ENCODE measurements at places on chromosomes 1 and 21. TPM values are rescaled to one million over a fixed set of nuclear protein-coding genes. Genes with fewer than 3 reads are reported as not detected.
A peak's percentile ranks its signal among the peaks of the same experiment; 100 is the strongest.

DNA sequence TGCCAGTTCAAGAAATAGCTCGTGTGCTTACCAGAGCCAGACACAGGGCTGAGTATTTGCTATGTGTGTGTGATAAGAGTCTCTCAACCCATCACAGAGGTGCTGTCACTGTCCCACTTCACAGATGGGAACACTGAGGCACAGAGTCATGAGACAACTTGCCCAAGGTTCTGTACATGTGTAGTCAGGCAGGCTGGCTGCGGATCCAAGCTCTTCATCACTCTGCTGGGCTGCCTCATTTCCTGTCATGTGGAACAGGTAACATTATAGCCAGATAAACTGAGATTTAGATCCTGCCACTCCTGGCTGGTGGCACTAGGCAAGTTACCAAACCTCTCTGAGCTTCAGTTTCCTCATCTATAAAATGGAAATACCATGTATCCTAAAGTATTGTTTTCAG, 77.8 kb downstream of the ITPKB start:
- peak overlapping the region; percentile 34 for H3K27ac ChIP-seq
- DNase-seq, result no peak

DNA sequence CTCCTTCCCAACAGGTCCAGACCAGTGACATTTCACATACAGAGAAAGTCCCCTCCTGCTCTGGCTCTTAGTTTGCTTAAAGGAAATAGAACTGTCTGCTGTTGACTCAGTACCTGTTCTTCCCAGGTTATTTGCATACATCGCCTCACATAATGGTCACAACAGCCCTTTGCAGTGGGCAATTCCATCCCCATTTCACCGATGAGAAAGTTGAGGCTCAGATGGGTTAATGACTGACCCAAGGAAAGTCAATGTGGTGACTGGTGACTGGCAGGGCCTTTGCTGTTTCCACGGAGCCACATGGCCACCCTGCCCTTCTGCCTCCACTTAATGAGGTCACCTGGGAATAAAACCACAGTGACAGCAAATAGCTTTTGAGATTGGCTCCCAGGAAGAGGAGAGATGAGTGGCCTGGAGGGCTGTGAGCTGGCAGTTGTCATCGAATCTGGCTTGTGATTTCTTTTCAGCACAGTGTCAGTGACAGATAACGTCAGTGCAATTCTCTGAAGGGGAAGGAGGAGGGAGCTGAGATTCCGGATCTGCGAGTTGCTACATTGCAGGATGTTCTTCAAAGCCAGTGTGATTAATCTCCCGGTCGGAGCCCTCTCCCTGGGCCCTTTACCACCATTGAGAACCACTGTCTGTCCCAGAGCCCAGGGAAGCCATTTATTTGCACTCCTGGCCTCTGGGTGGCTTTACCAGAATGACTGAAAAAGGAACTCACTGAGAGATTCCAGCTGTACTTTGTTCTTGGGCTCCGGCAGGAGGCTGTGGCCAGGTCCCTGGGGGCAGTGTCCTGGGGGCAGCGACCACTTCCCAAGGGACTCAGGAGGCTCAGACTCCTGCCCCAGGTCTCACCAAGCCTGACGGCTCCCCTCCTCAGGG, 117.2 kb downstream of the CNIH3 start:
- H3K4me3 ChIP-seq, result no peak overlapping the region
- no peak for DNase-seq
- no peak overlapping the region for H3K27ac ChIP-seq

OXCT2 gene
- total RNA-seq, result 2.6 TPM

PTCH2 gene
- 0.99 TPM for total RNA-seq

OR2M3 gene
- total RNA-seq, result not detected

DNA sequence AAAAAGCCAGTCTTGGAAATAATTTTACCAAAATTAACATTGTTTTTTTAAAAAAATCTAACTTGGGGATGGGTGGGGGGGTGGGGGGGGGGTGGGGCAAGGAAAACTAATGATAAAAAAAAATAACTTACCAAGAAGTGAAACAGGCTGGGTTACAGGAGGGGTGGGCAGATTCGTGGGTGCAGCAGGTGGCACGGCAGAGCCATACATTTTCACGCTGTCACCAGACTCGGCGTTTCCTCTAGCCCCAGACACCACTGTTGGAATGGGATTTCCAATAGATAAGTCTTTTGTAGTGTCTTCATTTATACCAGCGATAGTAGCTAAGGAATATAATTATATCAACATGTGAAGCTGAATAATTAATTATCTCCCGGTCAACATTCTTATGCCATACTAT, 25.4 kb downstream of the SOD1 start:
- no peaks in the 10 kb centered on the region for H3K27me3 ChIP-seq
- no peak overlapping the region for H3K27ac ChIP-seq
- H3K4me3 ChIP-seq, result no peak overlapping the region
- no peaks in the 10 kb centered on the region for H3K36me3 ChIP-seq
- no peak for DNase-seq

HAPLN2 gene
- not detected for total RNA-seq

GRCh38 chr1:118788463-118788862, 199.7 kb downstream of the TBX15 start:
- H3K36me3 ChIP-seq, result no peaks in the 10 kb centered on the region
- H3K27ac ChIP-seq, result no peak overlapping the region
- H3K27me3 ChIP-seq, result no peaks in the 10 kb centered on the region
- DNase-seq, result no peak

DNA sequence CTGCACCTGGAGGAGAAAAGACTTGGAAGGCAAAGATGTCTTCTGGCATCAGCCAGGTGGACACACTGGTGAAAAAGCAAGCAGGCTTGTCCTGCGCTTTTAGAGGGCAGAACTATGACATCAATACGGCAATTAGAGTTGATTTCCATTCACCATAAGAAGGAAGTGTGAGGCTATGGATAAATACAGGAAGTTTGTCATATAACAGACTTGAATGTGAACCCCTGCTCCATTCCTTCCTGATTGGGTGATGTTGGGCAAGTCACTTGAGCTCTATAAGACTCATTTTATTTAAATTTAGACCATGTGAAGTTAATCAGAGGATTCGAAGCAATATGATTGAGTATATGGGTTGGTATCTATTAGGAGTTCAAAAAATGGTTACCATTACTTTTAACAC, 137.8 kb downstream of the PLPP3 start:
- H3K27me3 ChIP-seq, result no peaks in the 10 kb centered on the region
- H3K4me1 ChIP-seq, result peaks cover 5% of the 10 kb centered on the region
- H3K27ac ChIP-seq, result no peak overlapping the region
- H3K36me3 ChIP-seq, result no peaks in the 10 kb centered on the region

DNA sequence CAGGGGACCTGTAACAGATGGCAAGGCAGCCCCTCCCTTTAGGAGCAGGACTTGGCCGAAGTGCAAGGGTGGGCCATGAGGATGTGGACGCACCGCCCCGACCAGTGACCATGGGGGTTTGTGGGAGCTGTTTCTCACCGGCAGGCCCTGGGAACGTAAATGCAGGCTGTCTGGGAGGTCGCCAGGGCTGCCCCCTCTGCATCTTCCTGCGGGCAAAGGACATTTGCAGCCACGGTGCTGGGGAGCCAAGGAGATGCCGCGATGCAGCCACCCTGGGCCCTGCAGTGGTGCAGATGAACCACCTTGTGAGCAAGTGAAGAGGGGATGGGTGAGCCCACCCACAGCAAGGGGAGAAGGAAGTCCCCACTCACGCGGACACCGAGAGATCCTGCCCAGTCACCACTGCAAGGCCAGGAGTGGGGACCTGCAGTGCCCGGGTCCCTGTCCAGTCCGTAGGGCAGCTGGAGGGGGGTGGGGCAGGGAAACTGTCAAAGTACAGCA, 121.1 kb downstream of the SIK1 start:
- H3K27me3 ChIP-seq, result no peaks in the 10 kb centered on the region
- peaks cover 9% of the 10 kb centered on the region for H3K4me1 ChIP-seq
- no peaks in the 10 kb centered on the region for H3K36me3 ChIP-seq
- DNase-seq, result no peak
- H3K27ac ChIP-seq, result no peak overlapping the region

OR2T3 gene
- not detected for total RNA-seq

DNA sequence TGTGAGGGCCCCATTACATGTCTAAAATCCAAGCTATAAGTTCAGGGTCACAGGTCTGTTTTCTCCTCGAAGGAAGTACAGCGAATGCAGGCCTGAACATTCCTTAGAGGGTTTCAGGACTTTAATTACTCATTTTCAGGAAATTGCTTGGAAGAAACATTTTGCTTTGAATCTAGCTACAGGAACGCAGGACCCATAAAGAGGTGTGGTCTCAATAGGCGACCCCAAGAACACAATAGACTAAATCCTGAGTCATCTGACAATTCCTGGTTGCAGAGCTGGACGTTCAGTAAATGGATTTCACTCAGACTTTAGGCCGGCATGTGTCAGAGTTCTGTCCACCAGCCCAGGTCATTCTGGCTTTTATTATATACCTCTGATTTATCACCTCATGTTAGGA, 1.0 kb upstream of the ERG start:
- H3K27ac ChIP-seq, result no peak overlapping the region
- H3K4me1 ChIP-seq, result no peaks in the 10 kb centered on the region
- H3K27me3 ChIP-seq, result no peaks in the 10 kb centered on the region
- no peaks in the 10 kb centered on the region for H3K36me3 ChIP-seq

MAGI3 gene
- total RNA-seq, result 75.8 TPM

SDC3 gene
- total RNA-seq, result 7.8 TPM

PHACTR4 gene
- total RNA-seq, result 32.6 TPM

GRCh38 chr1:201014816-201015200, 8.7 kb downstream of the KIF21B start:
- H3K27ac ChIP-seq, result no peak overlapping the region
- H3K36me3 ChIP-seq, result no peaks in the 10 kb centered on the region
- H3K27me3 ChIP-seq, result no peaks in the 10 kb centered on the region
- no peak for DNase-seq
- peaks cover 6% of the 10 kb centered on the region for H3K4me1 ChIP-seq
- no peak overlapping the region for H3K4me3 ChIP-seq

FCGR3A gene
- not detected for total RNA-seq

DNA sequence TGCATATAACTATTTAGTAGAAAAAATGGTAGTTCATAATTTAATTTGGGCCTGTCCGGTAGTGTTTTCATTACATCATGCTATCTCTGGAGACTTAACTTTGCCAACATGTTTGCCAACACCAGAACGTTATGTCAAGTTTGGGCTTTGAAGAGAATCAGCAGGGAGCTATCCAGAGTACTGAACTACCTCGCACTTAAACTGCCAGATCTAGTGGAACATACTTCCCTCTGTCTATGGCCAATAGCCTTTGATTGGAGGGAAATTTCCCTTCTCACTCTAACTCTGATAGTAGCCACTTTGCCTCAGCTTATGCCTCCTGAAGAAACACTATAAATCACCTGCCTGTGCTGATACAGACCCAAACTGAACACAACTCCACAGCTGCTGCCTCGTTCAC, 10.0 kb downstream of the LRRC53 start:
- DNase-seq, result no peak
- H3K4me3 ChIP-seq, result no peak overlapping the region
- H3K4me1 ChIP-seq, result no peaks in the 10 kb centered on the region
- H3K27ac ChIP-seq, result no peak overlapping the region
- no peaks in the 10 kb centered on the region for H3K36me3 ChIP-seq

KRTAP13-3 gene
- not detected for total RNA-seq

- H3K4me1 ChIP-seq, result no peaks in the 10 kb centered on the region
- no peaks in the 10 kb centered on the region for H3K36me3 ChIP-seq
- H3K27me3 ChIP-seq, result no peaks in the 10 kb centered on the region
- no peak overlapping the region for H3K4me3 ChIP-seq
- no peak for DNase-seq
- no peak overlapping the region for H3K27ac ChIP-seq
Observed at GRCh38 chr1:22154626-22155025, 11.7 kb upstream of the WNT4 start.

GRCh38 chr21:45464309-45464708, 59.3 kb downstream of the COL18A1 start:
- no peak for DNase-seq
- H3K4me1 ChIP-seq, result peaks cover 8% of the 10 kb centered on the region
- no peak overlapping the region for H3K27ac ChIP-seq

XKR8 gene
- total RNA-seq, result 14.5 TPM

DNA sequence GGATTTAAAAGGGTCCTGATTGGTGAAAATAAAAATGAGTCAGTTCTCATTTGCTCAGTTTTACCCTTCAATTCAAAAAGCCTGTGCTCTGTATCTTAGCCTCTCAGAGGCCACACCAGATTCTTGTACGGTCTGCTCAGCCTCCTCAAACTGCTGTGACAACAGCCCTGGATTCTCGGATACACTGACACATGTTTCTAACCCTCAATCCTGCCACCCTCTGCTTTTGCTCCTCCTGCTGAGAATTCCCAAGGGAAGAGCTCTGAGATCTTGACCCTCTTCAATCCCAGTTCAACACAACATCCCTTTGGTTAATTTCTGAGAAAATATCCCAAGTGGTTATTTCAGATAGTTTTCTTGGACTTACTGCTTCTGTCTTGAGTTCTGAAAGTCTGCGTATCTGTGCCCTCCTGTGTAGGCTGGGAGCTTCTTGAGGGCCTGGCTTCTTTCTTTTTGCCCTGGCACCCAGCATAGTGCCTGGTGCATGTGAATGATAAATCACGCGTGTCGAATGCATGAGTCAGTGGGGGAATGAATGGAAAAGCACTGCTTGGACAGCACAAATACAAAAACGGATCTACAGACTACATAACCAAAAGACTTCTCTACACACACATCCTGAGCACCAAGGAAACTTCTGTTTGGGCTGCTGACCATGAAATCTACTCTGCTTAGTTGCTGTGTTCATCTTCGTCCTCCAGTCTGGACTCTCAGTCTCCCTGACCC, 24.5 kb downstream of the IRF2BP2 start:
- peaks cover 5% of the 10 kb centered on the region for H3K4me1 ChIP-seq
- no peak overlapping the region for H3K27ac ChIP-seq
- no peak for DNase-seq
- no peak overlapping the region for H3K4me3 ChIP-seq
- no peaks in the 10 kb centered on the region for H3K27me3 ChIP-seq
- H3K36me3 ChIP-seq, result no peaks in the 10 kb centered on the region

DNA sequence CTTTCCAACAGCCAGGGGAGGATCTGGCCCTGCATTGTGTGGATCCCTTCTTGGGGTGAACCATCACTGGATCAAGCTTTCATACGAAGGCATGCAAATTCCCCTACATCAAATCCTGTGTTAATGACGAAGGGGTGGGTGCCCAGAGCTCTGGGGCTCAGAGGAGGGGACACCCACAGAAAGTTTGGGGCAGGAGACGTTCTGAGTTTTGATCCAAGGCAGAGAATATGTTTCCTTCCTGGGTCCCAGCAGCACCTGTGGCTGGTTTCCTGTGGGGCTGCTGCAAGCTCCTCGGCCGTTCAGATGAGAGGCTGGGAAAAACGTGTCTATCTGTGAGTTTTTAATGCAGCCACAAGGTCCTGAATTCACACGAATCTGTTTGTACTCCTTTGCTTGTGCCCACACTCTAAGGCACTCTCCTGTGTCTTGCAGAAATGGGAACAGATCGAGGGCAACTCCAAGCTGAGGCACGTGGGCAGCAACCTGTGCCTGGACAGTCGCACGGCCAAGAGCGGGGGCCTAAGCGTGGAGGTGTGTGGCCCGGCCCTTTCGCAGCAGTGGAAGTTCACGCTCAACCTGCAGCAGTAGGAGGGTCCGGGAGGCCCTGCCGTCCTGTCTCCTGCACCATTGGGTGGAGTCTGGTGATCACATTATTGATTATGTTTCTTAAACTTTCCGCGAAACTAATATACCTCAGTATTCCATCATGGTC, 147.1 kb downstream of the PGBD5 start:
- H3K4me3 ChIP-seq, result no peak overlapping the region
- peaks cover 23% of the 10 kb centered on the region for H3K36me3 ChIP-seq
- H3K27ac ChIP-seq, result no peak overlapping the region
- H3K4me1 ChIP-seq, result peaks cover 42% of the 10 kb centered on the region
